ENCODE measurements at places on chromosomes 4 and X.

GRCh38 chr4:40693946-40694345 lies 55.8 kb upstream of the NSUN7 start:
- DNase-seq: no peak

GRCh38 chr4:34280131-34280530 lies 1964.2 kb downstream of the ARAP2 start:
- DNase-seq: no peak

GRCh38 chrX:151714362-151714761 lies 1.5 kb upstream of the FATE1 start:
- DNase-seq: no peak

GRCh38 chr4:70158576-70158975 lies 4.5 kb downstream of the PRR27 start:
- DNase-seq: no peak

DNA sequence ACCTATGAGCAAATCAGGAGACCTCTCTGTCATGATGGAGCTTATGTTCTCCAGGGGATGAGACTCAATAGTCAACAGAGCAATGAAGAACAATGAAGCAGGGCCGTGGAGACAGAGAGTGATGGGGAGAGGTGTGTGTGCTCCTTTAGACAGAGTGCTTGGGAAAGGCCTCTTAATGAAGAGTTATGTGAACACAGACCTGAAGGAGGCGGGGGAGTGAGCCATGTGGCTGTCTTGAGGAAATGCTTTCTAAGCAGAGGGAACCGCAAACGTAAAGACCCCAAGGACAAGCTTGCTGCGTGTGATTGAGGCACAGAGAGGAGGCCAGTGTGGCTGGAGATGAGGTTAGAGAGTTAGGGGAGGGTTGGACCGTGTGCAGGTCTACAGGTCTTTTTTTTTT lies 53.1 kb downstream of the CHRNA9 start:
- no peak for DNase-seq

DNA sequence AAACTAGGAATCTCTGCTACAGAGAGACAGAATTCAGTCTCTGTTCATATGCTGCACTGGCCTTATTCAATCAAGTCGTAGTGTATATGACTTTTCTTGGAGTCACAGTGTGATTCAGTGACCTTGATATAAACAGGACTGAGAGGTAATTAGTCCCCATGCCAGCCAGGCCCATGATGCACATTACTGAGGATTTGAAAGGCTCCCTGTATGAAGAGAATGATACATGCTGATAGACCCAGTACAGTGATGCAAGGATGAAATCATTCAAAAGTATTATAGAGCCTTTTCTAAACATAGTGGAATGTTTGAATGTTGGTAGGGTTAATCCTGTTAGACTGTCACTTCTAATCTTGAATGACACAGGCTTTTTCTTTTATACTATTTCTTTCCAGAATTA lies 34.1 kb downstream of the ANXA3 start:
- DNase-seq: no peak
